Tracheal epithelial cell (primary cell): ENCODE measurements at places on chromosomes 4 and X. TPM values are rescaled to one million over a fixed set of nuclear protein-coding genes. Genes with fewer than 3 reads are reported as not detected.

CXCL10 gene
- 0.64 and 13.0 TPM in 2 replicates for total RNA-seq

SERTM2 gene
- not detected in 2 replicates for total RNA-seq

TMLHE gene
- total RNA-seq, result 9.2 and 12.5 TPM in 2 replicates

PAGE2 gene
- total RNA-seq, result not detected in 2 replicates

ADAM29 gene
- total RNA-seq, result not detected in 2 replicates

RPL9 gene
- total RNA-seq, result 3,787 and 4,566 TPM in 2 replicates

ITGB1BP2 gene
- total RNA-seq, result 0.24 and 1.1 TPM in 2 replicates

FMR1NB gene
- total RNA-seq, result not detected in 2 replicates

MEPE gene
- total RNA-seq, result not detected in 2 replicates

TCEAL6 gene
- not detected in 2 replicates for total RNA-seq

ADRA2C gene
- 0.72 TPM in 1 of 2 replicates, not detected in the other for total RNA-seq

UGT2B15 gene
- total RNA-seq, result not detected in 2 replicates

FRAS1 gene
- total RNA-seq, result 5.8 and 6.2 TPM in 2 replicates
